ENCODE measurements at places on chromosomes 3 and 15.

DNA sequence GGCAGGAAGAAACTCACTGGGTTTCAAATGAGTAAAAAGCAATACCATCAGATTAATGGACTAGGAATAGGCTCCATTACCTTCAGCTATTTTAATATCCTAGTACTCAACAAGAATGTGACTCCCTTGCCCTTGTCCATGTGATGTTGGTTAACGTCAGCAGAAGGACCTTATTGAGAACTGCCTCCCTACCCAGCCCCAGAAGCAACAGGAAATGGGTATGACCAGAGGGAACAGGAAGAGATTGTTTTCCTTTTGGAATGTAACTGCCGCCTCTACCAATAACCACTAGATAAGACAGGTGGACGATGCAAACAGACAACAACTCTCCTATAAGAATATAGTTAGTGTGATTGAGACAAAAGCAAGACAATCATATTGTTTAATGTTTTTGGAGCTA lies 10.4 kb upstream of the MME start:
- DNase-seq: no peak

GRCh38 chr15:90085565-90085964 lies 16.7 kb downstream of the IDH2 start:
- no peak for DNase-seq

GRCh38 chr3:41751597-41751996 lies 210.3 kb downstream of the ULK4 start:
- DNase-seq: no peak

- no peak for DNase-seq
Observed at GRCh38 chr15:77553695-77554094, 79.0 kb downstream of the LINGO1 start.

GRCh38 chr15:41814534-41814933 lies 13.4 kb upstream of the JMJD7 start:
- DNase-seq: no peak

DNA sequence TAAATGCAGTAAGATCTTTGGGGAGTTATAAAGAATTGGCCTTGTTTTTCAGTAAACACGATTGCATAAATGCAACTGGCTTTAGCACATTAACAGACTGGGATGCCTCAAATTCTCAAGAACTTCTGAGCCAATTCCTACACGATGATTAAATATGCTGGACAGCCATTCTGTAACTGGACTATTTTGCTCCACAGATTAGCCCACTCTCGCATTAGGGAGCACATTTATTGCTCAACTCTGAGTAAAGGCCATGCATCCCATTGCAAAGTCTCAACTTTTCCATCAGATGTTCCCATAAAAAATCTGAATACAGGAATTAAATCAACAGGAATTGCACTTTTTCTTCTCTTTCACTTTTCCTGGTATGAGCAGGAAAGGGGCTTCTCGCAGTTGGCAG lies 66.7 kb upstream of the PRICKLE2 start:
- DNase-seq: no peak

GRCh38 chr15:70376031-70376928 lies 278.6 kb upstream of the TLE3 start:
- DNase-seq: peak; percentile 20

- DNase-seq: no peak
Observed at GRCh38 chr3:129346695-129347457, 68.2 kb downstream of the HMCES start.

DNA sequence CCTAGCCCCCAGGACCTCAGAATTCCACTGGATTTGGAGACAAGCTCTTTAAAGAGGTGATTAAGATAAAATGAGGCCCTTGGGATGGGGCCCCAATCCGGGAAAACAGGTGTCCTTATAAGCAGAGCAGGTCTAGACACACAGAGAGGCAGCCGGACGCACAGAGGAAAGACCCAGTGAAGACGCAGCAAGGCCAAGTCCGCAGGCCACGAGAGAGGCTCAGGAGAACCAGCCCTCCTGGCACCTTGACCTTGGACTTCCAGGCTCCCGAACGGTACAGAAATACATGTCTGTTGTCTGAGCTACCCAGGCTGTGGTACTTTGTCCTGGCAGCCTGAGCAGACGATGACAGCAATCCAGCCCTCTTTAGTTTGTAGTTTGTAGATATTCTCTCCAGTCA lies 324.5 kb downstream of the OCA2 start:
- DNase-seq: no peak

DNA sequence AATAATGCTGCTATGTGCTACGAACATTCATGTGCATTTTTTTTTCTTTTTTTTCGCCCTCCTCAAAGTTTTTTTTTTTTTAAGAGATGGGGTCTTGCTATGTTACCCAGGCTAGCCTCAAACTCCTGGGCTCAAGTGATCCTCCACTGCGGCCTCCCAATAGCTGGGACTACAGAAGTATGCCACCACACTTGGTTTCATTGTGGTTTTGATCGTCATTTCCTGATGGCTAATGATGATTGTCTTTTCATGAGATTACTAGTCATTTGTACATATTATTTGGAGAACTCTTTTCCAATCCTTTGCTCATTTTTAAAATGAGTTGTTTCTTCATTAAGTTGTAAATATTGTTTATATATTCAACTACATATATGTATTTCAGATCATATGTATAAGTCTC lies 48.8 kb downstream of the FBXO22 start:
- no peak for DNase-seq

DNA sequence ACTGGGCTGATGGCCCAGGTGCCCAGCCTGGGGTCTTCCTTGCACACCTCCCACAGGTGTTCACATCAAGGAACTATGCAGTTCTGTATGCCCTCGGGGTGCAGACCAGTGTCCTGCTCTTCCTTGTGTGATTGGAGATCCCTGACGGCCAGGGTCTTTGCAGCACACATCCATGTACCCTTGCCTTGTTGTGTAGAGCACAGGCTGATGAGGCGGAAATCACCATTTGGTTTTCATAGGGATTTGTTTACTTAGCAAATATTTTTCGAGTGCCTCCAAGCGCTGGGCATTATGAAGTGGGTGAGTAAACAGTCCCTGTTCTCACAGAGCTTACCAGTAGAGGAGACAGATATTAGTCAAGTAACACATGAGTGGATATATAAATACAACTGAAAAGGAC lies 209.3 kb upstream of the UMPS start:
- DNase-seq: no peak

DNA sequence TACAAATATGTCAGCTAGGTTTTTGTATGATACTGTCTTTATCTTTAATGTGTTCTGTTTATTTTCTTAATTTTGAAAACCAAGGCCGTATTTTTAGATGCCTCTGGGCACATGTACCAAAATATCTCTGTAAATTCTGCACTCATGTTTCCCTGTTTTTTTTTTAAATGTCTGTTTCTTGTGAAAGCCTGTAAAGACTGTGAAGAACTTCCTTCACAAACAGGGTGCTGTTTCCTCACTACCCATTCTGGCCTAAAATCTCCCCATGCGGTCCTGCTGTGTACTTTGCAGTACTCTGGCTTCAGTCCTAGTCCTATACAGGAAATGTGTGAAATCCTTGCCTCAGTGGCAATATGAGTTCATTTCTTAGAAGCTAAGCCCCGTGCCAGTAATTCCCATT lies 133.4 kb upstream of the ZBTB20 start:
- DNase-seq: peak; percentile 18

DNA sequence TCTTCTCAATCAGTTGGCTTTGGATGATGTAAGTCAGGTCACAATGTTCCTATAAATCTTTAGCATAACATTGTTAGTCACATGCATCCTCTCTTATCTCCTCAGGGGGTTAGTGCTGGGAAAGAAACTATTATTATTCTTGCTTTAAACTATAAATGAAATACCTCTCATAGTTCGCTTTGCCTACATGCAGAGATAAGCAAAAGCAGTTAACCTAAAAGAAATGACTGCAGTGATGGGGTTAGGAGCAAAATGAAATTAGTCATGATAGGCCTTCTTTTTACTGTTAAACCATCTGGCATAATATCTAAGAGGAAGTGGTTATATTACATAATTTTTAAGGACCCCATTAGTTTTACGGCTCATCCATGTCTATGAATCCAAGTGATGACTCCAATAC lies 91.7 kb upstream of the IGSF10 start:
- DNase-seq: no peak

- DNase-seq: no peak
Observed at GRCh38 chr3:72722930-72723726, 125.1 kb downstream of the SHQ1 start.

- no peak for DNase-seq
Observed at GRCh38 chr3:156373095-156373494, 181.8 kb downstream of the SSR3 start.

- DNase-seq: no peak
Observed at GRCh38 chr3:45137656-45138181, 8.5 kb downstream of the CDCP1 start.

DNA sequence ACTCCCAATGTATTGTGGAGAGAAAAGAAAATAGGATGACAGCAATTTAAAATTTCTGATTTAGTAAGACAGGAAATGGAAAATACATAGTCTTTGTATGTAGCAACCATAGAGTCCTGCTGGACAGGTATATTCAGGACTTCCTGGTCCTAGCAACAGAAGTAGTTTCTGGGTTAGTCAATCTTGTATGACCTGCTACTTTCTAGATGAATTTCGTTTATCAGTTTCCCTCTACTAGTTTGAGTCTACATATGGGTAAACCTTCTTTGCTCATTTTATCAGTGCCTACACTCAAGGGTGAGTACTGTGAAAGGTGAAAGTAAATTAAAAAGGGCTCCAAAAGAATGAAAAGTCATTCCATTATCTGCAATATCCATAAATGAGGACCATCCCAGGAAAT lies 309.8 kb downstream of the UNC13C start:
- no peak for DNase-seq

GRCh38 chr3:28951772-28952556 lies 328.9 kb upstream of the RBMS3 start:
- DNase-seq: no peak

- DNase-seq: no peak
Observed at GRCh38 chr15:44094781-44095180, 100.3 kb downstream of the FRMD5 start.

- no peak for DNase-seq
Observed at GRCh38 chr15:66854012-66854965, 152.3 kb downstream of the SMAD6 start.

DNA sequence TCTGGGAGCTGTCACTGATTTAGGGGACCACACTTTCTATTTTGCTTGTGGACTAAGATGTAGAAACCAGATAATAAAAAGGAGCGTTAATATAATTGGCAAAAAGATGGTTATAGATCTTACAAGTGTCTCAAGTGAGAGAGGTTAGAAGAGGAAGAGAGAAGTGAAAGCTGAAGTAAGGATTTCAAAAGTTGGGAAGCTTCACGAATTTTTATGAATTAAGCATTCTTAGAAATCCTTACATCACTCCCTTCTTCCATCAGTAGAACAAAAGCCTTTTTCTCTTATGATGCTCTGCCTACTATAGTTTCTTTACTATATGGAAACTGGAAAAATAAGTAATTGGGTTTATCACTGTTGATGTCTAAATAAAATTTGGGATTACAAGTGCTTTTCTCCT lies 146.5 kb downstream of the FNDC3B start:
- no peak for DNase-seq

DNA sequence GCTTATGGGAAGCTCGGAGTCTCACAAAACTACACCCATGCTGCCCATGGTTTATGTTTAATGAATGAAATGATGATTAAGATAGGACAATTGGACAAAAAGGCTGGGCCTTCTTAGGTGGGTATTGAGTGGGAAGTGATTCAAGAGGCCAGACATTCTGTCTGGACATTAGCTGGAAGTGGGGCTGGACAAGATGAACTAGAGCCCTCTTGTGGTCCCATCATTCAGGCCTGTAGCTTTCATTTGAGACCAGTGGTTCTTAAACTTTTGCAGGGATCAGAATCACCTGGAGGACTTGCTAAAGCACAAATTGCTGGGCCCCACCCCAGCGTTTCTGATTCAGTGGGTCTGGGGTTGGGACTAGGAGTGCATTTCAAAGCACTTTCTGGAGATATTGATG lies 290.4 kb upstream of the CTDSPL start:
- DNase-seq: no peak

GRCh38 chr3:365268-365667 lies 168.7 kb downstream of the CHL1 start:
- no peak for DNase-seq

GRCh38 chr3:109023656-109024254 lies 70.1 kb upstream of the GUCA1C start:
- peak; percentile 59 for DNase-seq

DNA sequence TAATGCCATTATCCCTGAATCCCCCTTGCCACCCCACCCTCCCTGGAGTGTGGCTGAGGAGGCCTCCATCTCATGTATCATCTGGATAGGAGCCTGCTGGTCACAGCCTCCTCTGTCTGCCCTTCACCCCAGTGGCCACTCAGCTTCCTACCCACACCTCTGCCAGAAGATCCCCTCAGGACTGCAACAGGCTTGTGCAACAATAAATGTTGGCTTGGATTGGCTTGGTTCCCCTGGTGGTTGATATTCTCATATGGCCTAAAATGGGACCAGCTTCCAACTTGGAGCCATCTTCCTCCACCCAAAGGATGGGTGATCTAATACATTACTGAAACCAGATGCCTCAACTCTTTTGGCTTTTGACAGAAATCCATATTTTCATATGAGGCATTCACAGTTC lies 34.9 kb downstream of the VIPR1 start:
- DNase-seq: no peak

DNA sequence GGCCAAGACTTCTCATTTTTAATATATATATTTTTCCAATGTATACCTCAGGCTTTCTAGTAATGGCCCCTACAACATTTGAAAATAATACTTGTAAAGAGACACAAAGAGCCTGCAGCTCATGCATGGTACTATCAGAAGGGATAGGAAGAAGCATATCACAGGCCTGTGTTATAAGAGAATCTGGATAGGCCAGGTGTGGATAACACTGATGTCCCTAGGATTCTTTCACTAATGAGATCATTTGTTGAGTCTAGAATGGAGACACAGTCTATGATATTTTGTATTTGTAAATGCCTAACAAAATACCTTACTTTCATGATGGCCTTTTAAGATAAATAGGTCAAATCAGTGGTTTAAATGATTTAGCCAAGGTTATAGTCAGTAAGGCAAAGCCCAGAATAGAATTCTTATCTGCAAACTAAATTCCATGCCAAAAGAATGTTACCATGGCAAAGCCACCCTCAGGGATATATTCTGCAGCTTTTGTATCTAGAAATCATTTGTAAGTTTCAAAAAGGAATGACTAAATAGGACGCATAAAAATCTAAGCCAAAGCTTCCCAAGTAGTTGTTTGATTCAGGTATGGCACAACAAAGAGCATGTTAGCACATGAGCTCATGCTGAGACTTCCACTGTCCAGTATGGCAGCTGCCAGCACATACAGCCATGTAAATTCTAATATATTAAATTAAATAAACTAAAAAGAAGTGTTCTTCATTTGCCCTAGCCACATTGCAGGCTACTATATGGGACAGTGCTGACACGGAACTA lies 10.0 kb downstream of the DCP1A start:
- no peak for DNase-seq

DNA sequence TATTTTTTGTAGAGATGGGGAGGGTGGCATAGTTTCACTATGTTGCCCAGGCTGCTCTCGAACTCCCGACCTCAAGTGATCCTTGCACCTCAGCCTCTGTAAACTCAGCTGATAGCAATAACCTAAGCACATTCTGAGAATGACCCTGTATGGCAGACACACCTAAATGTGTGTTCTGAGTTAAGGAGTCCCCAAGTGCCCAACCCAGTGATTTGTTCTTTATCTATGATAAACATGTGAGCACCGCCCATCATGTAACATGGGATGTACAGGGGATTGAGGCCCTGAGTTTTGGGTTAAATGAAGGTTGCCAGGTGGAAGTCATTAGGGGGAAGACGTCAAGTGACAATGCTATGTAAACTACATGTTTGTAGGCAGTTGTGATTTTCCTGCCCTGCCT lies 5.7 kb downstream of the NCEH1 start:
- no peak for DNase-seq

GRCh38 chr15:85925649-85926237 lies 131.0 kb upstream of the KLHL25 start:
- no peak for DNase-seq

- no peak for DNase-seq
Observed at GRCh38 chr3:71393093-71393492, 190.4 kb downstream of the FOXP1 start.

All from hippocampal formation (tissue), 2 donors.